ENCODE measurements at places on chromosomes 11 and 22.

DNA sequence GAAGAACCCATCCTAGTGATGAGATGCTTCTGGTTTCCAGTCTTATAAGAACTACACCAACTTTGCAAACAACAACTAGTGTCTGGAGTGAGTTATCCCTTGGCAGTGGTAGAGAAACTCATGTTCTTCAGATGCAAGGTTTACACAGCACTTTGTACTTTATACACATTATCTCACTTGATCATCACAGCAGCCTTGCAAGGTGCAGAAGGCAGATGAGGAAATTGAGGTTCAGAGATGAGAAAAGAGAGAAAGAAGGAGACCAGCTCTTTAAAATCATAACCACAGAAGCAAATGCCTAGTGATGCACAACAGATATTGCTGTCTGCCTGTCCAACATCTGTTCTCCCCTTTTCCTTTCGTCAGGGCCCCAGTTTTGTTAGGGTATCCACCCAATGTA, 16.7 kb upstream of the CD44 start:
- no peak for DNase-seq

GRCh38 chr11:66080055-66080817, 10.2 kb downstream of the PACS1 start:
- peak; percentile 69 for DNase-seq

DNA sequence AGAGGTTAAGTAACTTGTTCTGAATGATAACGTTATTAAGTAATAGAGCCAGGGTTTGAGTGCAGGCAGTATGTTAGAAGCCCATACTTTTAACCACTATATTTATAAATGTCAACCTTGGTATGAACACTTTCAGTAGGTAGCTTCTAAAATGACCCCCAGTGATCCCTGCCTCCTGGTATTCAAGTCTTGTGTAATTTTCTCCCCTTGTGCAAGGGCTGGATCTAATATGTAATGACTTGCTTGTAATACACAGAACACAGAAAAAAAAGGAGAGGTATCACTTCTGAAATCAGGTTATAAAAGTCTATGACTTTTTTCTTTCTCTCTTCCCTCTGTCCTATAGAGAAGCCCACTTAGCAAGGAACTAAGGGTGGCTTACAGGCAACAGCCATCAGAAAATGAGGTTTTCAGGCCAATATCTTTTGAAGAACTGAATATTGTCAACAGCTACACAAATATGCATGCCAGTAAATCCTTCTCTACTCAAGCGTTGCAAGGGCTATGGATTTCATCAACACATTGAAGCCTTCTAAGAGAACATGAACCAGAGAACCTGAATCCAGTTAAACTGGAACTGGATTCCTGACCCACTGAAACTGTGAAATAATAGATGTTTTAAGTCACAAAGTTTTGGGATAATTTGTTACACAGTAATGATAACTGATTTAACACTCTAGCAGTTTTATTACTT, 712.3 kb downstream of the METTL15 start:
- DNase-seq: no peak

DNA sequence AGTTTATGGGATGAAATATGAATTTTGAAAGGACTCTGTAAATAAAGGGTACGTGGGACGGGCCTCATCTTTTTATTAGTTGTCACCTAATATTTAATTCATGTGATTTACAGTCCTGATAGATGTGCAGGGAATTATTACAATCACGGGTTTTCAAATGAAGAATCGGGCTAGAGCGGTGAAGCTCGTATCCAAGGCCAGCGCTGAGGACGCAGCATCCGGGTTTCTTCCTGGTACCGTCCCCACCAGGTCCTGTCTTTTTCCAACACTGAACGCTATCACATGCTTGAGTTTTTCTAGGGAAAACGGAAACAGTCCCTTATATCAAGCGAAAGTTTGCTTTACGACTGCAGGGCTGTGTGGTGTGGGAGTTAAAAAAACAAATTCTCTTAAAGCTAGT, 787 bp downstream of the SMDT1 start:
- peak; percentile 20 for DNase-seq

- no peak for DNase-seq
Observed at GRCh38 chr11:1501421-1502167, 15.0 kb upstream of the MOB2 start.

DNA sequence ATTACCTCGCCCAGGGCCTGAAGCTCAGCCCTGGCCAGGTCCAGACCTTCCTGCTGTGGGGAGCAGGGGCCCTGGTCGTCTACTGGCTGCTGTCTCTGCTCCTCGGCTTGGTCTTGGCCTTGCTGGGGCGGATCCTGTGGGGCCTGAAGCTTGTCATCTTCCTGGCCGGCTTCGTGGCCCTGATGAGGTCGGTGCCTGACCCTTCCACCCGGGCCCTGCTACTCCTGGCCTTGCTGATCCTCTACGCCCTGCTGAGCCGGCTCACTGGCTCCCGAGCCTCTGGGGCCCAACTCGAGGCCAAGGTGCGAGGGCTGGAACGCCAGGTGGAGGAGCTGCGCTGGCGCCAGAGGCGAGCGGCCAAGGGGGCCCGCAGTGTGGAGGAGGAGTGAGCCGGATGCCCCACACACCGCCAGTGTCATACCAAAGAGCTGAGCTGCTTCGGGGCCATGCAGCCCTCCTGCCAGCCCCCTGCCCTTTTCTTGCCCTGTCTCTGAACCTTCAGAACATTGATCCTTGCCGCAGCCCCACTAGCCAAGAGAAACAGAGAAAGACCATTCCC, 2.4 kb upstream of the TMEM132A start:
- DNase-seq: no peak

- no peak for DNase-seq
Observed at GRCh38 chr11:126948563-126948962, 52.0 kb downstream of the KIRREL3 start.

- DNase-seq: peak; percentile 51
Observed at GRCh38 chr11:128421577-128422330, 165.6 kb downstream of the ETS1 start.

DNA sequence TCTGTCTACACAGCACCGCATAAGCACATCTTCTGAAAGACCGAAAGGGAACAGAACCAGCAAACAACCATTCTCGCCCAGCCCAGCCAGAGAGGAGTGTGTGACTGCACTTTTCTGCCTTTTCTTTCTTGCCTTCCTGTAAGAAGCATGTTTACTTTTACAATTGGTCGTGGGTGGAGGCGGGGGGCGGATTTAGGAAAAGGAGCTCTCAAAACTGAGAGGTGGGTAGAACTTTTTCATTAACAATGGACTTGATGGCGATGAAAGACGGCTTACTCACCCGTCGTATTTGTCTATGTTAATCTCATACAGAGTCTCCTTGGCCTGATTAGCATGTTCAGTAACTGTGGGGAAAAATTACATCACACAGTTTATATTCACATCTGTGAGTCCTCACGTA, 27.2 kb downstream of the CERK start:
- DNase-seq: no peak

DNA sequence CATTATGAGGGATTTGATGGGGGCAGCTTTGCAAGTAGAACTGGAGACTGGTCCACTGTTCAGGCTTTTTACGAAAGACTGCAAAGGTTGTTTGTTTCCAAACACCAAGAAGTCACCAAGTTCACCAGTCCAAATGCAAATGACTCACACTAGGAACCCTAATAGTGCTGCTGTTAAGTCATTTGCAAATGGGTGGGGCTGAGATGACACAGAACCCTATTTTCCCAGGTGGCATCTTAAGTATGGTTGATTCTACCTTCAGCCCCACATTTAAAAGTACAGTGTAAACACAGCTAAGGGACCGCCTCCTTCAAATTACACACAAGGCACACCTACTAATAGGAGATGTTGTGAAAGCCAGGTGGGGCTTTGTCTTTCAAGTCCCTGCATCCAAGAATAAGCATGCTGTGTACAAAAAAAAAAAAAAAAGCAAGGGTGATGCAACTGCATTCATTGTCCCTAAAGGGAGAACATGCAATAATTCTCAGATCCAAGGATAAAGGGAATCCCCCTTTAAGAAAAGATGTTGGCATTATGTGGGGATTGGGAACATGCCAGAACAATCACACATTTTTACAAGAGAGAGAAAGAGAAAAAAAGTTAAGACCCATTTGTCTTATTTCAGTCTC, 27.3 kb downstream of the BDNF start:
- DNase-seq: no peak

Measured in activated T-cell treated with anti-CD3 and anti-CD28 coated beads, Interleukin-2, amount 50 U/mL, for 48 hours (primary cell).